ENCODE measurements at places on chromosomes 16 and 17.
A peak's percentile ranks its signal among the peaks of the same experiment; 100 is the strongest.

- no peak for DNase-seq
Measured at GRCh38 chr16:63689068-63689467, 1432.8 kb downstream of the CDH11 start.

DNA sequence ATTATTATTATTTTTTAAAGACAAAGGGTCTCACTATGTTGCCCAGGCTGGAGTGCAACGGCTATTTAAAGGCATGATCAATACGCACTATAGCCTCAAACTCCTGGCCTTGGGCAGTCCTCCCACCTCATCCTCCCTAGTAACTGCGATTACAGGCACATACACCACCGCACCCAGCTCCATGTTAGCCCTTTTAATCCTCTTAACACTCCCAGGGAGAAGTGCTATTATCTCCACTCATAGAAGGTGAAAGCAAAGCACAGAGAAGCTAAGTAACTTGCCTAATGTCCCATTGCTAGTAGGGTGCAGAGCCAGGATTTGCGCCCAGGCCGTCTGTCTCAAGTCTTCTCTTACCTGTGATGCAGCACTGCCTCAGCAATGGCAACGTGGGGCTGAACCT lies 5.0 kb downstream of the HAS3 start:
- no peak for DNase-seq

GRCh38 chr17:28151001-28151400 lies 108.5 kb downstream of the NLK start:
- no peak for DNase-seq

DNA sequence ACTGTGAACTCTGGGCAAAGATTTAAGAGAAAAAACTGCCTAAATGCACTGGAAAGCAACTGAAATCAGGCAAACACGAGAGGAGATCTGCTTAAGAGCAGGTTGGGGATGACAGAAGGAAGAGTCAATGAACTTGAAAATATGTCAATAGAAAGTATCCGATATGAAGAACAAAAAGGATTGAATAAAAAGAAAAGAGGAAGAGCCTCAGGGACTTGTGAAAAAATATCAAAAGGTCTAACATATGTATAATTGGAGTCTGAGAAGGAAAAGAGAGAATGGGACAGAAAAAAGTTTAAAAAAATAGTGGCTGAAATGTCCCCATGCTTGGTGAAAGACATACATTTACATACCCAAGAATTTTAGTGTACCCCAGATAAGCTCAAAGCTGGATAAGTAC lies 195.5 kb downstream of the COPRS start:
- DNase-seq, result no peak

GRCh38 chr17:82748756-82749155 lies 3.1 kb upstream of the TBCD start:
- no peak for DNase-seq

GRCh38 chr17:71313866-71314265 lies 807.0 kb upstream of the SOX9 start:
- DNase-seq, result no peak

DNA sequence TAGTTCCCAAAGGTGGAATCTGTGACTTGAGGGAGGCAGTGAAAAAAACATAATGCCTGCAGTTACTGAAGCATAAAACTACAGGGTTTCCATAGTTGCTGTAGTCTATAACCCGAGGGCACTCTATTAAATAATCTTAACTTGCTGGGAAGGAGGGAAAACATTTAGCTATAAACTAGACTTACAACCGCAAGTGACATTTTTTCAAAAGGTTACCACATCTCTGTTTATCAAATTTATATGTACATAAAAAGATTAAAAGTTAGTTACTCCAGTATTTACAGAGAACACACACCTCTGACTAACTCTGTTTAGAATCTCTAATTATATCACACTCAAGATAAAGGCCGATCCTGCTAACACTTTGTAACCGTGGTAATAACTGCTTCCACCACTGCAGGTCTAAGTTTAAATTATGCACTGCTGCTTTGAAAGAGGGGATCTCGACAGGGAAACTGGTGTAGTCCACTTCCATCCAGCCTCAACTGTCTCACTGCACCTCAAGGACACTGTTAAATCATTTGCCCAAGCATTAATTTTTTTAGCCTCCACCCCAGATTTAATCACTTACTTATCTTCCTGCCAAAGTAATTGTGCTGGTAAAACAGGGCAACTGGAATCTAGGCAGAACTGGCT lies 14.6 kb downstream of the KCNJ16 start:
- no peak for DNase-seq

DNA sequence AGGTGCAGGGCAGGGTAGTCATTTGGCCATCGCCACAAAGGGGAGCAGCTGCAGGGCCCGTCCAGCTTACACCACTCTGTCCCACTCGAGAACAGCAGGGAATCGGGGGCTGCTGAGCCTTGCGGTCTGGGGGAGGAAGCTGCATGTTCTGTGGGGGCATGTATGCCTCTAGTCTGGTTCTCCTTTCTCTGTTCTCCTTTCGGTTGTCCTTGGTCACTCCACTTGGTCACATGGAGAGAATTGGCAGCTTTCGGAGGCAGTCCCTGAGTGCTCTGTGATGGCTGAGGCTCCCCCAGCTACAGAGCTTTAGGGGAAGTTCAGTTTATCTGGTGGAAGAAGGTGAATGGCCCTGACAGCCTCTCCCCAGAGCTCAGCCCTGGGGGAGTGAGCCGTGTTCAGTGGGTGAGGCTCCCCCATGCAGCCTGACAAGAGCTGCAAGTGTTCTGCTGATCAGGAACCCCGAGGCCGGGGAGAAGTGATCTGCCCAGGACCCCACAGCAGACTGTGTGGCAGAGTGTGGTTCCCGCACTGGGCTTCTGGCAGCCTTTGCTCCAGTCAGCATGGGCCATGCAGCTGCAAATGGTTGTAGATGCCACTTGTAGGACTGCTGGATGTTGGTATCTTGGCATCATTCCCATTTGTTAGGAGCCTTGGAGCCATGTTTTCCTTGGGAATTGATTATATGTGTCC lies 22.3 kb upstream of the SMPD3 start:
- peak; percentile 8 for DNase-seq

- DNase-seq, result no peak
Measured at GRCh38 chr17:63247706-63248105, 198.4 kb downstream of the CYB561 start.

DNA sequence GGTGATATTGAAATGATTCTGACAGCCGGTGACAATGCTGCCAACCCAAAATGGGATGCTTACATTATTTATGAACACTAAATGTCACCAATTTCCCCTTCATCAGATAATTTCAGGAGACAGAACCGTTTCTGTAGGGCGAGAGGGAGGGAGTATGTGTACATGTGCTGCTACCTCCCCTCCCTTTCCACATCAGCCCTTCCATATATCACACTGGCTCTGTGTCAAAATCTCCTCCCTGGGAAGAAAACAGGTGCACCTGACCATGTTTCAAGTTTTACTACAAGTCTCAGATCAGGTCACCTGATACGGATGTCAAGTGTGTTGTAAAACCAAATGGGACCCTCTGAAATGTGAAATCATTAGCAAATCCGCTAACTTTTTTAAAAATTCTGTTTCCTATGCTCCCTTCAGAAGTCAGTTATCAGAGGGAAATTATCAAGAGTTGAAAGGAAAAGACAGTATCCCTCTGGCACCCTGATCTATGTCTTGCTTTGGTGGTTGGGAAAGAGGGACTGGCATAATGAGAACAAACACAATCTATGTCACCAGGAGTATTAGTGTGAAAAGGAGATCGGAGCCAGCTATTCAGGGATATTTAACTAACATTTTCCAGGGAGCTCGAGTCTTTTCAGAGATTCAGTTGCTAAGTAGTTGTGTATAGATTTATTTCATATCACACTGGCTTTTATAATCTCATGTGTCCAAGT lies 1002.3 kb upstream of the CDH8 start:
- no peak for DNase-seq

- peak; percentile 58 for DNase-seq
Measured at GRCh38 chr16:2856061-2856670, 1.8 kb downstream of the PRSS22 start.

- DNase-seq, result no peak
Measured at GRCh38 chr17:63832455-63832854, 5.0 kb upstream of the FTSJ3 start.

DNA sequence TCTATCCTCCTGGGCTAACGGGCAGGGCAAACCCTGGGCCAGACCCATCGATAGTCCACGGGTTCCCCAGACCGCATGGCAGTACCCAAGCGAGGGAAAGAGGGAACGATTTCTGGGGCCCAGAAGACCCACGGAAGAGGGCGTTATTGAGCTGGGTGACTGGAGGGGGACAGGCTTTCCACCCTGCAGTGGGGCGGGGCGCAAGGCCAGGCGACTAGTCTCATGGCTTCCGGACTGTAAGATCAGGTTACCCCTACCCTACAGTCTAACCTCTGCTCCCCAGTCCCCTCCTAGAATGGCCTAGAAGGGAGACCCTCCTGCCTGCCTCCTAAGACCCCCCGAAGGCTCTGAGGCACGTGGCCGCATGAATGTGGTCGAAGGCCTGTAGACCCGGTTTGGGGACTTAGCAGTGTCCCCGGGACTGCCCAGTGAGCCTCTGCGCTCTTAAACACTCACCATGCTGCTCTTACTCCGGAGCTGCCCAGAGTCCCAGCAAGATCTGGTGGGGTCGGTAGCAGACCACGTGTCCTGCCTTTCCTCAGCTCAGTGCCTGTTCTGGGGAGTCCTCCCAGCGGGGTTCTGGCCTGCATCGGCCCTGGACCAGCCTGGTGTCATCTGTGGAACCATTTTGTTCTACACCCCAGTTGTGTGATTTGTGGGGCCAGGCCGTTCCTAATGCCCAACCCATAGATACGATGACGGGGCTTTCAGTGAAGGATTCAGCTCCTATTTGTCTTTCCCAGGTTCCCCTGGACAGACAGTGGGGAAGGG lies 13.2 kb upstream of the AURKB start:
- peak; percentile 71 for DNase-seq

DNA sequence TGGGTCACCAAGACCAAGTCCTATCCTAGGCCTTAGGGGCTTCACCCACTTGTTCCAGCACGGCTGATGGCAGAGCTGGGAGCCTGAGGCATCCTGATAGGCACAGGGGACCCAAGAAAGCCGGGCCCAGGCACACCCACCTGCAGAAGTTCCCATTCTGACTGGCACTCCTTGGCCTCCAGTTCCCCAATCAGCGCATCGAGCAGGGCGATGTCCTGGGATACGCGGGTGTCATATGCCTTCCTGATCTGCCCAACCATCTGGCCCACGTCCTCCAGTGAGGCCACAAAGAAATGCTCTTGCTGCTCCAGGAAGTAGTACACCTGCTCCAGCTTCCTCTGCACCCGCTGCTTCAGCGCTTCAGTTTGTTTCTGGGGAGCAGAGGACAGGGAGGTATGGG lies 9.6 kb downstream of the MEFV start:
- DNase-seq, result no peak

GRCh38 chr17:42857389-42857788 lies 6.4 kb downstream of the AOC3 start:
- DNase-seq, result no peak

DNA sequence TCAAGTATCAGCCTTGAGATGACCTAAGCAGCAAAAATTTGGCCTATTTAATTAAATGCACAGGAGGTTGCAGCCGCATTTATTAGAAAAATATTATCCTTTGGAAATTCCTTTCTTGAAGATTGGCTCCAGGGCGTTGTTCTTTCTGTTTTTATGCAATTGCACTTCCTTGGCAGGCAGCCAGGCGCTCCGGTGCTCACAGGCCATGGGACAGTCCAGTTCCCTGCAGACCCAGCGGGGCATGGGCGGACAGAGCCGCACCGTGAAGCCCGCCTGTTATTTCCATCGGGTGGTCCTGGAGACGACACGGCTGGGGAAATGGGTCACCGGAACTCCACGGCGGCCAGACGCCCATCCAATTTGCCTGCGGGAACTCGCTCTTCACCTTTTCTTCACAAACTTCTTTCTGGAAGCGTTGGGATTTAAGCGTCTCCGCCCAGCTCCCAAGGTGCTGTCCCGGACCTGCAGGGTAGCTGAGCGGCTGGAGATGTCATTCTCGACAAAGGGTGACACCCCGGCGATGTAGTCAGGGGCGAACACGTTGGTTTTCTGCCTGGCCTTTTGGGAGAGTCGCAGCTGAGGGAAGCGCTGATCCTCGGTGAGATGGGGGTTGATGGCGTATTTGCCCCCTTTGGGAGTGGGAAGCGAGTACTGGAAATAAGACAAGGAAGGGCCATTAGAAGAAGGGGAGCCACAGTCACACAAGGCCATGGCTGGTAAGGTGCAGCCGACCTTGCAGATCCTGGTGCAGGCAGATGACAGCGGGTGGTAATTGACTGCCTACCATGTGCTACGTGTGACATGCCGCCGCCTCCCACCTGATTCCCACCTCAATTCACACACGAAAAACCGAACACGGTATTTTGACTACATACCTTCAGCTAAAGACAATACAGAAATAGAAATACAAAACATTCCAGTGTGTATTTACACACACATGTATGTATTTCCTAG lies 12.5 kb downstream of the NOB1 start:
- no peak for DNase-seq

- no peak for DNase-seq
Measured at GRCh38 chr16:75616521-75617010, 6.5 kb downstream of the ADAT1 start.

- DNase-seq, result no peak
Measured at GRCh38 chr17:13862346-13862745, 207.0 kb upstream of the COX10 start.

- DNase-seq, result no peak
Measured at GRCh38 chr17:78034429-78035091, 76.1 kb downstream of the TNRC6C start.

DNA sequence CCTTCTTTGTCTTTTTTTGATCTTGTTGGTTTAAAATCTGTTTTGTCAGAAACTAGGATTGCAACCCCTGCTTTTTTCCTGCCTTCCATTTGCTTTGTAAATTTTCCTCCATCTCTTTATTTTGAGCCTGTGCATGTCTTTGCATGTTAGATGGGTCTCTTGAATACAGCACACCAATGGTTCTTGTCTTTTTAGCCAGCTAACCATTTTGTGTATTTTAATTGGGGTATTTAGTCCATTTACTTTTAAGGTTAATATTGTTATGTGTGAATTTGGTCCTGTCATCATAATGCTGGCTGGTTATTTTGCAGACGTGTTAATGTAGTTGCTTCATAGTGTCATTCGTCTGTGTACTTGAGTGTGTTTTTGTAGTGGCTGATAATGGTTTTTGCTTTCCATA lies 26.2 kb downstream of the NFATC3 start:
- no peak for DNase-seq

DNA sequence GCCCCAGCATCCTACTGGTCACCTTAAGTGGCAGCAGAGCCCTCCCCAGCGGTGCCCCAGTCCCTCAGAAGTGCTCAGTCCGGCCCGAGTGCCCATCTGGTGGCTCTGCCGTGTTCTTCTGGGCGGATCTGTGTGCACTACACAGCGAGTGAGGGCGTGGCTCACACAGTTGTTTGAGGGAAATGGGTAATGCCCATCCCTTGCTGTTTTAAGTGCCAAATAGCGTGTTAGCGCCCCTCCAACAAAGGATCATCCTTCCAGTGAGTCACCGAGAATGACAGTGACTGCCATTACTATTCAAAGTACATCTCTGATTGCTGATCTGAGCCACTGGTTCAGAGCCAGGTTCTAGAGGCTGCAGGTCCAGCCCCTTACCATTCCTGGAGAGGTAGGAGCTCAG lies 152.0 kb downstream of the LGALS9B start:
- DNase-seq, result no peak

DNA sequence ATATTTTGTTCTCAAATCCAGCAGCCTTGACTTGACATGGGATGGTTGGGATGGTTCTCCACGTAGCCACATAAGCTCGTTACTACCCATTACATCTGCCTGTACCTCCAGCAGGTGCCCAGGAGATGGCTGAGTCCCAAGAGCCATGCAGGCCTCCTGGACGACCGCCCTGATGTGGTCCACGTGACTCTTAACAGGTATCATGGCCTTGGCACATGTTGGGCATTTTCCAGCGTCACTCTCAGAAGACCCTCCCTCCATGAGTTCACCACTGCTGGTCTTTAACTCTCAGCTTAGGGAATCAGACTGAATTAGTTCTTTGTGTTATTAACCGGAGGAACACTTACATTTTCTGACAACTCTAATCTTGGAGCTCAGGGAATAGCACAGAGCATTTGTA lies 161.5 kb downstream of the CDH13 start:
- DNase-seq, result no peak

All from activated CD4-positive, alpha-beta T cell treated with anti-CD3 and anti-CD28 coated beads for 48 hours (primary cell).